Smooth muscle cell of trachea (primary cell): ENCODE measurements at places on chromosomes 6 and 20. TPM values are rescaled to one million over a fixed set of nuclear protein-coding genes. Genes with fewer than 3 reads are reported as not detected.

Gene C6orf163
- 2.2 and 2.5 TPM in 2 replicates for total RNA-seq

Gene ZNF831
- not detected in 2 replicates for total RNA-seq

Gene BAK1
- 10.5 and 11.7 TPM in 2 replicates for total RNA-seq

Gene HLA-DRB5
- 0.15 TPM in 1 of 2 replicates, not detected in the other for total RNA-seq

Gene ESR1
- total RNA-seq: 0.83 and 1.0 TPM in 2 replicates

Gene PRDM1
- 2.8 and 5.2 TPM in 2 replicates for total RNA-seq

Gene ZBTB12
- total RNA-seq: 3.8 and 9.8 TPM in 2 replicates

Gene TBX18
- 28.1 and 55.7 TPM in 2 replicates for total RNA-seq

Gene PLTP
- 39.0 and 162 TPM in 2 replicates for total RNA-seq

Gene AIF1
- not detected in 2 replicates for total RNA-seq

Gene MYMX
- total RNA-seq: 0.17 TPM in 1 of 2 replicates, not detected in the other

Gene PSMA7
- 230 and 426 TPM in 2 replicates for total RNA-seq

Gene NR2E1
- total RNA-seq: not detected in 2 replicates

Gene MOXD1
- total RNA-seq: 118 and 199 TPM in 2 replicates

Gene CST4
- not detected in 2 replicates for total RNA-seq

Gene AGER
- 0.44 and 0.50 TPM in 2 replicates for total RNA-seq

Gene OPRM1
- total RNA-seq: under 0.01 TPM in 1 of 2 replicates, not detected in the other

Gene NDUFAF4
- total RNA-seq: 7.1 and 9.7 TPM in 2 replicates

Gene NKAIN4
- total RNA-seq: not detected in 2 replicates

Gene RNF39
- under 0.01 TPM in 1 of 2 replicates, not detected in the other for total RNA-seq

Gene OR2H2
- total RNA-seq: not detected in 2 replicates

Gene CTAGE9
- not detected in 2 replicates for total RNA-seq

Gene ZBTB46
- total RNA-seq: 9.9 and 17.5 TPM in 2 replicates

Gene ZNF76
- total RNA-seq: 20.9 and 21.0 TPM in 2 replicates

Gene POU3F2
- not detected in 2 replicates for total RNA-seq

Gene RBPJL
- not detected in 2 replicates for total RNA-seq

Gene DYNLT2
- total RNA-seq: 0.99 and 1.5 TPM in 2 replicates

Gene GNL1
- 66.9 and 78.9 TPM in 2 replicates for total RNA-seq

Gene EYS
- total RNA-seq: 0.29 and 0.50 TPM in 2 replicates

Gene C2
- 2.8 and 13.1 TPM in 2 replicates for total RNA-seq

Gene CGAS
- total RNA-seq: 4.1 and 6.5 TPM in 2 replicates

Gene CCM2L
- total RNA-seq: not detected in 2 replicates

Gene DLK2
- total RNA-seq: 0.66 TPM in 1 of 2 replicates, not detected in the other

Gene CRISP3
- total RNA-seq: not detected in 2 replicates

Gene SLC52A3
- total RNA-seq: not detected in 2 replicates

Gene GRM4
- total RNA-seq: under 0.01 TPM in 1 of 2 replicates, not detected in the other

Gene DEFB132
- not detected in 2 replicates for total RNA-seq

Gene RHAG
- total RNA-seq: not detected in 2 replicates

Gene SIRPB2
- not detected in 2 replicates for total RNA-seq

Gene CST3
- total RNA-seq: 254 and 383 TPM in 2 replicates

Gene PDE7B
- total RNA-seq: 45.7 and 48.1 TPM in 2 replicates

Gene CENPW
- 2.3 and 28.2 TPM in 2 replicates for total RNA-seq

Gene SIRPD
- total RNA-seq: not detected in 2 replicates

Gene FAM50B
- total RNA-seq: 9.2 and 11.9 TPM in 2 replicates

Gene LY6G6D
- not detected in 2 replicates for total RNA-seq

Gene MYH7B
- total RNA-seq: 0.15 and 0.33 TPM in 2 replicates

Gene PLAGL1
- total RNA-seq: 21.7 and 24.3 TPM in 2 replicates

Gene TRIM39
- total RNA-seq: 12.7 and 13.6 TPM in 2 replicates

Gene GNAS-AS1
- 1.2 and 1.3 TPM in 2 replicates for total RNA-seq

Gene NNAT
- 1.5 TPM in 2 replicates for total RNA-seq

Gene SLC22A2
- total RNA-seq: not detected in 2 replicates

Gene MTCH1
- 260 and 366 TPM in 2 replicates for total RNA-seq

Gene HLA-DQA2
- total RNA-seq: not detected in 2 replicates

Gene HEY2
- total RNA-seq: not detected in 2 replicates

Gene SLC17A2
- not detected in 2 replicates for total RNA-seq

Gene HLA-G
- total RNA-seq: 0.17 TPM in 1 of 2 replicates, not detected in the other

Gene OOEP
- 0.29 TPM in 1 of 2 replicates, not detected in the other for total RNA-seq

Gene SLC17A1
- total RNA-seq: not detected in 2 replicates

Gene TFAP2A
- under 0.01 and 0.29 TPM in 2 replicates for total RNA-seq
